Left cardiac atrium (tissue), 4 donors: ENCODE measurements at places on chromosomes 7 and 10. TPM values are rescaled to one million over a fixed set of nuclear protein-coding genes. Genes with fewer than 3 reads are reported as not detected.

- no peak for DNase-seq
Measured at GRCh38 chr7:152743600-152743999, 16.0 kb upstream of the ACTR3B start.

- no peak for DNase-seq
Measured at GRCh38 chr7:158702944-158703343, 1.7 kb downstream of the NCAPG2 start.

The CCDC172 gene
- not detected for total RNA-seq

DNA sequence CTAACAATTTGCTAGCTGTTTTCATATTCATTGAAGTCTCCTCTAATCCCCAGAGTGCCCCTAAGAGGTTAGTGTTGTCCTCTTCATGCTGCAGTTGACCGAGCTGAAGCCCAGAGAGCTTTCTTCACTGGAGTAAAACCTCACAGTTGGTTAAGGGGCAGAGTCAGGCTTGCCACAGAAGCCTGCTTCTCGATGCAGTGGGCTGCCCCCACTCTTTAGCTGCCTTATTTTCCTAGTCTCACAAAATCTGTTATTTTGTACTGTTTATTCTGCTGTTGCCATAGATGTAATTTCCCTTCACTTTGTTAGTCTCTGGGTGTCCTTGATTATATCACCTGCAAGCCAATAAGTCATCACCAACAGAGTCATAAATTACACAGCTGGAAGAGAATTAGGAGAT, 56.3 kb upstream of the ZPBP start:
- no peak for DNase-seq

- DNase-seq: no peak
Measured at GRCh38 chr10:71238626-71239025, 26.3 kb downstream of the UNC5B start.
